ENCODE measurements at places on chromosomes 7 and 10. TPM values are rescaled to one million over a fixed set of nuclear protein-coding genes. Genes with fewer than 3 reads are reported as not detected.

PGAM2 gene
- 2.9 TPM for polyA plus RNA-seq

TRIM73 gene
- polyA plus RNA-seq, result 0.64 TPM

ADAM12 gene
- 0.20 TPM for polyA plus RNA-seq

SERPINE1 gene
- polyA plus RNA-seq, result 3.8 TPM

NKX1-2 gene
- polyA plus RNA-seq, result 12.7 TPM

MBL2 gene
- polyA plus RNA-seq, result not detected

MYOZ1 gene
- polyA plus RNA-seq, result 3.0 TPM

CALCR gene
- 1.0 TPM for polyA plus RNA-seq

ACHE gene
- 1.4 TPM for polyA plus RNA-seq

LIPM gene
- not detected for polyA plus RNA-seq

DNA sequence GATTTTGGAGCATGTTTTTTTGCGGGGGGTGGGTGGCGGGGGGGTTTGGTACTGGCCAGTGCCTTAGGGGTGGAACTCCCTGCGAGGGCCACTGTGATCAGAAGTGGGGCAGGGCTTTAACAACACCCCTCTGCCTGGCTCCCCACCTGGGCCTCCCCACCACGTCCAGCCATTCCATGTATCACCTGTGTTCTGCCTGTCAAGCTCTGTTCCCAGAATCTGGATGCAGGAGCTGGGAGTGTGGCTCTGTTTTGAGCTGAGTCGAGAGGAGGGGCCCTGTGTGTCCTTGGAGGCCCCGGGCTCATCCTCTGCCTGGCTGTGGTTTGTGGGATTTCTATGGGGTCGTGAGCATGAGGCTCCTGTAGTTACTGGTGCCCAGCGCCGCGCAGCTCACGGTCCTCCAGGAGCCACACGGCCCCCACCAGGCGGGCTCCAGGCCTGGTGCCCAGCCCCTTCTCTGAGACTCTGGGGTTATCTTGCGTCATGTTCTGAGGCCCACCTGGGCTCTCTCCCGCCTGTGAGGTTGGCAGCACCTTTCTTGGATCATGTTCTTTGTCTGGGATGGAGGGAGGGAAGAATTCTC is 29.6 kb downstream of the PFKFB3 start:
- no peak for DNase-seq

DNA sequence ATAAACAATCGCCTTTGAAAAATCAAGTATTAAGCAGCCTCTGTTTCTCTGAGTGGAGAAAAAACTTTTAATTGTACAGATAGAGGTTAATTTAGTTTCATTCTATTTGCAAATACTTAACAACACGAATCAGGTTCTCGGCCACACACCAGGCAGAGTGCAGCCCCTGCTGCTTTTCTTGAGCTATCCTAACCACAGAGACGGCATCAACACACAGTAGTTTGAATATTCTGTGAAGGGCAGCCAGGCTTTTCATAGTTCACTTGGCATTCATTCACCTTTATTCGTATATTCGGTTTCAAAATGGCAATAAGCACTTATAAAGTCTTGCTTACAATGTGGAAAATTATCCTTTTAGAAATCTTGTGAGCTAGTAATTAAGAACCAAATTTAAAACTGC is 5.7 kb downstream of the ADARB2 start:
- no peak for DNase-seq

- no peak for DNase-seq
These were observed 349.8 kb downstream of the TCERG1L start for GRCh38 chr10:130961506-130962239.

GRCh38 chr10:85868627-85869499 is 497.7 kb downstream of the GRID1 start:
- DNase-seq, result no peak

GRCh38 chr10:4947635-4948596 is 15.3 kb upstream of the AKR1C1 start:
- no peak for DNase-seq

DNA sequence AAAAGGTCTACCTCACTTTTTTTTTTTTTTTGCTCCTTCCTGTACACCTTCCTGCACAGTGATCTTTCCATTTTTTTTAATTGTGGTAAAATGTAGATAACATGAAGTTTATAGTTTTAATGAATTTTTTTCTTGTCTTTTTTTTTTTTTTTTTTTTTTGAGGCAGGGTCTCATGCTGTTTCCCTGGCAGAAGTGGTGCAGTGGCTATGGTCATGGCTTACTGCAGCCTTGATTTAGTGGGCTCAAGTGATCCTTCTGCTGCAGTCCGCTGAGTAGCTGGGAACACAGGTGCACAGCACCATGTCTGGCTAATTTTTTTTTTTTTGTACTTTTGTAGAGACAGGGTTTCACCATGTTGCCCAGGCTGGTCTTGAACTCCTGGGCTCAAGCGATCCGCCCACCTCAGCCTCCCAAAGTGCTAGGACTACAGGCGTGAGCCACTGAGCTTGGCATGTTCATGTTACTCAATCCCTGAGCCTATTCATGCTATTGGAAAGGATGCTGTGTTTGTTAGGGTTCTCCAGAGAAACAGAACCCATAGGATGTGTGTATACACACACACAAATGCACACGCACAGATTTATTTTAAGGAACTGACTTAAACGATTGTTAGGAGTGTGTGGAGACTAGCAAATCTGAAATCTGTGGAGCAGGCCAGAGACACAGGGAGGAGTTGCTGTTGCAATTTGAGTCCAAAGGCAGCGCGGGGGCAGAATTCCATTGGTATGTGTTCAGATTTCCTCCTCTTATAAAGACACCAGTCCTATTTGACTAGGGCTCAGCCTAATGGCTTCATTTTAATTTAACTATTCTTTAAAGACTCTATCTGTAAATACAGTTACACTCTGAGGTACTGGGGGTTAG is 29.1 kb downstream of the GALNT11 start:
- DNase-seq, result no peak

DNA sequence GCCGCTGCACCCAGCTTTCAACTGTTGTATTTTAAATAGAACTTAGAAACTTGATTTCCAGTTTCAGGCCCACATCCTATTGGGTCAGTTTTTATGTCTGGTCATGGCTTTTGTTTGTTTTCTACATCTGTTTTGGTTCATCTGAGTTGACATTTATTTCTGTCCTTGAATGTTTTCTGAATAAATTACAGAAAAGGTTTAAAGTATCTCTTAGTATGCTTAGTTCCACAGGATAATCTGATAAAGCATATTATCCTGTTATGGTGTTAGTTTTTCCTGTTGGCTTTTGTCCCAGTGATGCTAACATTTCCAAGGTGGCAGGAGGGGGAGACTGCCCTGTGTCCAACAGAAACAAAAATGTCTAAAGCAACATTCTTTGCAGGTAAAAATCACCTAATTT is 733.2 kb downstream of the INHBA start:
- no peak for DNase-seq

DNA sequence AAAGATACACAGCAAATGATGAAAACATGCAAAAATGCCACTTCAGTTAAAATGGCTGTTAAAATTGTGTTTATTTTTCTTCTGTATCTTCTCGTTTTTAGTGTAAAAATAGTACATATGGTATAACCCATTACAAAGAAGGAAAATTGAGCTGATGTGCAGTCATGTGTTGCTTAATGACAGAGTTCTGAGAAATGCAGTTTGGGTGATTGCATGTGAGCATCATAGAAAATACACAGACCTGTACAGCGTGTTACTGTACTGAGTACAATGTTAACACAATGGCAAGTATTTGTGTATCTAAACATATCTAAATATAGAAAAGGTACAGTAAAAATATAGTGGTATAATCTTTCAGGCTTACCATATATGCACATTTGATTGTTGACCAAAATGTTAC is 7.3 kb downstream of the DMTF1 start:
- no peak for DNase-seq

DNA sequence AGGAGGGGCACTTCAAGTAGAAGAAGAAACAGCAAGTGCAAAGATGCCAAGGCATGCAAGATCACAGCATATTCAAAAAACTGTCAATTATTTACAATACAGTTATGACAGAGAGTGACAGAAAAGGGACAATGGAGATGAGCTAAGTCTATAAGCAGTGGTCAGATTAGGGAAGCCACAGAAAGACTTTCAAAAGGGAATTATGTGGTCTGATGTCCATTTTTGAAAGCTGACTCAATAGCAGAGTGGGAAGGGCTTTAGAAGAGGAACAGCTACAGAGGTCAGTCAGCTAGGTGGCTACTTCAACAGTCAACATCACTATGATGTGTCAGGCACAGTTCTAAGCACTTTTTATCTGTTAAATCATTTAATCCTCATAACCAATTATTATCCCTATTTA is 45.2 kb upstream of the SPOCK2 start:
- DNase-seq, result no peak

DNA sequence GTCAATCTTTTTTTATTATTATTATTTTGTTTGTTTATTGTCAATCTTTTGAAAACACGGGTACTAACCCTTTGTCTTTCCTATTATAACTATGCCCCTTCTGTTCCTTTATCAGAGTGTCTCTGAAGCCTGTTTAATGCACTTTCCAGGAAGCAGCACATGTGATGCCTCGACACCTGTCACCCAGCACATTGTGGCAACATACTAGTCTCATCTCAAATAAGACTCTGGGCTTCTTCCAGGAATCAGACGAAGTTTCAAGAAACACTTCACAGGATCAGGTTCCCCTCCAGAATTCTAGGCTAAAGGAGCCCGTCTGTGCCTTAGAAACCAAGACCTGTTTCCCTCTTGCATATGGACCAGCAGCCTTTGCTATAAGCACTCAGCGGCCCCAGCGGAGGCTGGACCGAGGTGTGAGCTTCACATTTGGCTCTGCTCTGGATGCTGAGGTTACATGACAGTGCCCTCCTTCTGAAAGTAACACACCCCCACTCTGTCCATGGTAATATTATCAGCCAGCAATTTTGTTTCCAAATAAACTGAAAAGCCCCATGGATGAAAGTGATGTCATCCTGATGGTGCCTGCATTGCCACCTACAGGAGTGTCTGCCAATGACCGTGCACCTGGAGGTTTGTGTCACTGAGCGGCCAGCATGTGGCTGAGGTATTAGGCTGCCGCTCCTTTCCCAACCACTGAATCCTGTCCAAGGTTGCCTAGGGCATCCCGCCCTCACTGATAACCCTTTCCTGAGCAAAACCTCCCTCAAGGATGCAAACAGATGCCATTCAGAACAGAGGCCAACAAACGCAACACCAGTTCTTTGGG is 38.1 kb downstream of the MKI67 start:
- DNase-seq, result no peak

GRCh38 chr7:35399840-35400239 is 145.9 kb upstream of the TBX20 start:
- DNase-seq, result no peak

DNA sequence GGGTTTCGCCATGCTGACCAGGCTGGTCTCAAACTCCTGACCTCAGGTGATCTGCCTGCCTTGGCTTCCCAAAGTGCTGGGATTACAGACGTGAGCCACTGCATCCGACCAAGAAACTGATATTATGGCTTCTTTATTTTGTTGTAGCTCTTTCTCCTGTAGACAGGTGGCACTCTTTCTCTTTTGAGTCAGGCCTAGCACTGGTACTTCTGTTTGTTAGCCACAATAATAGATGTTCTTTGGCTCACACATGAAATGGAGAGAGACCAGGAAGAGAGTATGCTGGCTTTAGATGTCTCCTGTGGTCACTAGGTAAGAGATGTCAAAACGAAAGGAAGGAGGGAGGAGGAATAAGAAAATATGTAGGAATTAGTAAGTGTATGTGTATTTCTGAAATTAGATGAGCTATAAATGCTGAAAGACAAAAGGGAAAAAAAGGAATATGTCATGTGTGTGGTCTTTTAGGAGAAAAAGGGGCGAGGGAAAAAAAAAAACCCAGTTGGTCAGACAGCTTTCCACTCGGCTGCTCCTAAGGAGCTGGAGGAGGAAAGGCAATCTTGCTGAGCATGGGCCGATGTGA is 78.7 kb downstream of the CLEC2L start:
- DNase-seq, result no peak

GRCh38 chr10:73229567-73229966 is 17.5 kb downstream of the DNAJC9 start:
- DNase-seq, result no peak

GRCh38 chr10:65805993-65806392 is 1119.8 kb upstream of the LRRTM3 start:
- DNase-seq, result no peak

GRCh38 chr10:70762441-70763175 is 22.6 kb downstream of the TBATA start:
- DNase-seq, result no peak

GRCh38 chr10:124520558-124521428 is 59.2 kb downstream of the LHPP start:
- no peak for DNase-seq

DNA sequence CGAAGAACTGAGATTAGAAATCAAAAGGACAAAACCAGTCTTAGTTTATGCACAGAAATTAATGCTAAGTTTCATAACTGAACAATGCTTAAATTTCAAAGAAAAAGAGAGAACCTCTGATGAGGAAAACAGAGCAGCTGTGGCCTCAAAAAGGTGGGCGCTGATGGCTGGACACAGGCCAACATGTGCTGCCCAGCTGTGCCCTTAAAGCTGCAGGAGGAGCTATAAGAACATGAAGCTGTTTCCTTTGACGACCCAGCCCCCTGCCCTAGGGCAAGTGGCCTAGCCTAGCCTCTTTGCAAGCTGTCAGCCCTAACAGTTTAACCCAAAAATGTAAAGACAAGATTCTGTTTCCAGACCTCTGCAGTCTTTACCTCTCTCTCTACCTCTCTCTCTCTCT is 107.7 kb downstream of the GRID1 start:
- no peak for DNase-seq

DNA sequence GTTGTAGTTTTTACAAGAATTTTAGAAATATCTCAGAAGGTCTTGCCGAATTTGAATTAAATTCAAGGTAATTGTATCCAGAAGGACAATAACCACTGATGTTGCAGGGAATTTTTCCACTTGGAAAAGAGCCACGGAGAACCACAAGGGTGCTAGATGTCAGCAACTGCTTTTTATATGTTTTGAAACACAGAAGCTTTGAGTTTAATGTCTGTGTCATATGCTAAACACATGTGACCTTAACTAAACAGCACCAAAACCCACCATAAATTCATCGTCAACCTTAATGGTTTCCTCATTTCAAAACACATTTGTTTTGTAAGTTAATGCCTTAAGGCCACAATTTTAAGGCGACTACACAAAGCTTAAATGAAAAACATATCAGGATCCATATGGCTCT is 106.9 kb downstream of the COL28A1 start:
- no peak for DNase-seq

GRCh38 chr7:43647339-43647672 is 64.4 kb downstream of the STK17A start:
- DNase-seq, result no peak

GRCh38 chr7:103094102-103094501 is 19.2 kb downstream of the ARMC10 start:
- no peak for DNase-seq

GRCh38 chr10:11165591-11166543 is 148.2 kb downstream of the CELF2 start:
- DNase-seq, result no peak

GRCh38 chr10:71133710-71134686 is 78.4 kb upstream of the UNC5B start:
- DNase-seq, result no peak

GRCh38 chr10:56622335-56622973 is 261.4 kb upstream of the ZWINT start:
- DNase-seq, result no peak

DNA sequence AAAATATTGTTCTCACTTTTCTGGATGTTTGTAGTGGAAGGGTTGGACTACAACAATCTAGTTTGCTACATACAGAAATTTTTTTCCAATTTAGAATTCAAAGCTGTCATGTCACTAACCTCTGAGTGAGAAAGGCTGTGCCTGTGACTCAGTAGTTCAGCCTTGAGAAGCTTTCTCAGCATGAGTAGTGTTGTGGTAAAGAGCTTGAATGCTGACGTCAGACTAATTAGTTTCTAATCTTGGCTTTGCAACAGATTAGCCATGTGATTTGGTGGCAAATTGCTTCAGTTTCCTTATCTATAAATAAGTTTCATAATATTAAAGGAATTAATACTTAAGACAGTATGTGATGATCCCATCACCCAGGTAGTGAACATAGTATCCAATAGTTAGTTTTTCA is 83.8 kb downstream of the ABCA13 start:
- no peak for DNase-seq

All from H1 (cell line).